ENCODE measurements at places on chromosomes 7 and 10.

- DNase-seq = no peak
Measured at GRCh38 chr7:152103691-152104090, 78.2 kb downstream of the GALNT11 start.

GRCh38 chr7:121195874-121196273 is 132.9 kb upstream of the WNT16 start:
- DNase-seq = no peak

GRCh38 chr7:138074540-138074939 is 1.7 kb upstream of the AKR1D1 start:
- no peak for DNase-seq

DNA sequence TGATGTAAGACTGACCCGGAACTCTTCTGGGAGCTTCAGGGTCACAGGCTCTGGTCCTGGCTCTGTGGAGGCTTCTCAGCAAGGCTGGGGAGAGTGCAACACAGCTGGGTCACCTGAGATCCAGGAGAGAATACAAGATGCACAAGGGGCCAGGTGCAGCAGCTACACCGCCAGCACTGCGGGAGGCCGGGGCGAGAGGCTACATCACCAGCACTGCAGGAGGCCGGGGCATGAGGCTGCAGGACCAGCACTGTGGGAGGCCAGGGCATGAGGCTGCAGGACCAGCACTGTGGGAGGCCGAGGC is 44.3 kb downstream of the PDGFA start:
- DNase-seq = no peak

GRCh38 chr7:27189295-27189996 is 4.4 kb upstream of the HOXA11 start:
- DNase-seq = no peak

DNA sequence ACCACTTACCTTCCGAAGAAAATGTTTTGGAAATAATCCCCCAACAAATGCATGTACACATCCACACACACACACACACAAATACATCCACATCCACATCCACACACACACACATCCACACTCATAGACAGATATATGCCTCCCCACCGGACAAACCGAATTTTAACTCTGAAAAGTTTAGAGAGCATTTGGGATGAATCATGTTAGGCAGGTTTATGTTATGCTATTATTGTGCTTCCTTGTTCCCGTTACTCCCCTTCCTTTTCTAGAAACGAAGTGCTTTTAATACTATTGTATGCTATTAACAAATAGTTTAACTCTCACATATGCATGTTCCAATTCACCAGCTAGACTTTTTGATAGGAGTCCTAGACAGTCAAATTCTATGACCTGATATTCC is 91.5 kb downstream of the FAS start:
- no peak for DNase-seq

- DNase-seq = no peak
Measured at GRCh38 chr7:133560900-133561299, 308.0 kb downstream of the EXOC4 start.

DNA sequence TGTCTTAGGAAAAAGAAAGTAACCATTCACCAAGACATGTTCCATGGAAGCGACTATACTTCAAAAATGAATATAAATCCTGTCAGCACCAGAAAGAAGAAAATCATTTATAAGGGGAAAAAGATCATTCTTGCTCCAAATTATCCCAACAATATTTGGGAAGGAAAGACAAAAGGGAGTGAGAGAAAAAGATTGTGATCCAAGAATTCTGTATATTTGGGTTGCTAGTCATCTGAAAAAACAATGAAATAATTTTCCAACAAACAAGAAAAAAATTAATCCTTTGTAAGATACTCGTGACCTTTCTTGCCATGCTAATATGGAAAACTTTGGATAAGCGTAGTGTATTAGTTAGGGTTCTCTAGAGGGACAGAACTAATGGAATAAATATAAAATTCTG is 163.2 kb upstream of the ZNF32 start:
- DNase-seq = no peak

- DNase-seq = no peak
Measured at GRCh38 chr7:41869596-41869995, 166.7 kb upstream of the INHBA start.

GRCh38 chr7:42012786-42013360 is 224.1 kb downstream of the GLI3 start:
- DNase-seq = no peak

DNA sequence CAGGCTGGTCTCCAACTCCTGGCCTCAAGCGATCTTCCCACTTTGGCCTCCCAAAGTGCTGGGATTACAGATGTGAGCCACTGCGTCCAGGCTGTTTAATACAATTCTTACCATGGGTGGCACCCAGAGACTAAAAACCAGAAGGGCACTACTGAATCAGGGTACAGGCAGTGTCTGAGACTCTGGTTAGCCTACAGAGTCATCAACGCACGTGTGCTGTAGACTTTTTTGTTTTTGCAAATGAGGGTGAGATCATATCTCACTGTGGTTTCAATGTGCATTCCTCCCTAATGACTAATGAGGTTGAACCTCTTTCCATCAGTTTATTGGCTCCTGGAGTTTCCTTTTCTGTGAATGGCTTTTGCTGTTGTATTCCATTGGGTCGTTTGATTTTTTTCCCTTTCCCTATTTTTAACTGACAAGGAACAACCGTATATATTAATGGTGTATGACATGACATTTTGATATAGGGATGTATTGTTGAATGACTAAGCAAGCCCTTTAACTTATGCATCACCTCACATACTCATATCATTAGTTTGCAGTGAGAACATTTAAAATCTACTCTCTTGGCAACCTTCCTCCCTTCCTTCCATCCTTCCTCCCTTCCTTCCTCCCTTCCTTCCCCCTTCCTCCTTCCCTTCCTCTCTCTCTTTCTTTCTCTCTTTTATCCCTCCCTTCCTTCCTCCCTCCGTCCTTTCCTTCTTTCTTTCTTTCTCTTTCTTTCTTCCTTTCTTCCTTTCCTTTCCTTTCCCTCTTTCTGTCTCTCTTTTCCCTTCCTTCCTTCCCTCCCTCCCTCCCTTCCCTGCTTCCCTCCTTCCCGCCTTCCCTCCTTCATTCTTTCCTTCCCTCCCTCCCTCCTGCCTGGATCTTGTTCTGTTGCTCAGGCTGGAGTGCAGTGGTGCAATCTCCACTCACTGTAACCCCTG is 9.3 kb upstream of the TMEM270 start:
- DNase-seq = no peak

DNA sequence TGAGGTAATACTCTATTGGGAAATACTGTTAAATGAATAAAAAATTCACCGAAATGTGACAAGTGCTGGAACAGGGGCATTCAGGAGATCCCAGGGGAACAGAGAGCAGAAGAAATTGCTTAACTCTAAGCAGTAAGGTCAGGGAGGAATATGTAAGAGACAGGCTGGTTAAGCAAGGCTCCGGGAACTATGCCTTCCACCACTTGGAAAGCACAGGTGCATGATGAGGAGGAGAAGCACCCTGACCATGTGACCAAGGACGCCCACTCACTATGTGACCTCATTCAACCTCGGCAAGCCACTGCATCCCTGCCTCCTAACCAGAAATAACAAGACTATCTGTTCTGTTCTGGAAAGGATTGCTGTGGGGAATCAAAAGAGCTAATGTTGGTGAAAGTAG is 218.4 kb downstream of the ELMO1 start:
- peak; percentile 37 for DNase-seq

DNA sequence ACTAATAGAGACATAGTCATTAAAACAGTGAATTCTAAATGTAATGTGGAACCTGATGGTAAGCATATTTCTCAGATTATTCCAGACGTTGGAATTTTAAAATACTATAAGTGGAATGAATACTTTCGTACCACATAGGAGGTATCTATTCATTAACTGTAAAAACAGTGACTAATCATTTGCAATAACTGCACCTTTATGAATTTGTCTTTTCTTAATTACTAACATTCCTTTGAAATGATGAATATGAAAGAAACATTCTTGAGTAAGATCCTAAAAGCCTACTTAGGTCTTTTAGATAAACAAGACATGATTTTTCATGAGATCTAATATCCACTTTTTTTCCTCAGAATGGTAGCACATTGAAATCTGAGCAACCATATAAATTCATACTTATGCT is 549.0 kb upstream of the LRRN3 start:
- DNase-seq = no peak

DNA sequence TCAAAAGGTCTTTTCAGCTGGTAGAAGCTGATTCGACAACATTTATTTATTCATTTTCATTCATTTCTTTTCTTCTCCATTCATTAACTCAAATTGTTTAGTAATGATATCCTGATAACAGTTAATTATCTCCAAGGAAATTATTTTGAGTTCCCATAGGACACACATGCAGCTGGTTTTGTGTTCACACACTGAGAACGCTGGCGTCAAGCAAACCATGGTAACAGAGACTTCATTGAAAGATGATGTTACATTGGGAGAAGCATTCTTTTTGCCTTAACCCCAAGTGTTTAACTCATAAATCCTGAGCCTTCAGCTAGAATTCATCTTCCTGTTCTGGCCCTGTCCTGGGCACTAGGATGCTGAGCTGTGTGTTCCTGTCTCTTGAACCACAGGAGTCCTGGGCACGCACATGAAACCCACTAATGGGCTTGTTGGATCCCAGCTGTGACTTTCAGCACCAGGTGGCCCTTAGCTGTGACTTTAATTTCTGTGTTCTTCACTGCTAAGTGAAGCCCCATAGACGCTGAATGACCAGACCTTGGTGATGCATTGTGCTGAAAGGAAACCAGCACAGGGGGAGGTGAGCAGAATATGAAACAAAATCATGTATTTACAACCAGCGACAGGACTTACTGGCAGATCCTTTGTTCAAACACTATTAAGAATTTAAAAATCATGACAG is 121.5 kb upstream of the PRSS58 start:
- no peak for DNase-seq

DNA sequence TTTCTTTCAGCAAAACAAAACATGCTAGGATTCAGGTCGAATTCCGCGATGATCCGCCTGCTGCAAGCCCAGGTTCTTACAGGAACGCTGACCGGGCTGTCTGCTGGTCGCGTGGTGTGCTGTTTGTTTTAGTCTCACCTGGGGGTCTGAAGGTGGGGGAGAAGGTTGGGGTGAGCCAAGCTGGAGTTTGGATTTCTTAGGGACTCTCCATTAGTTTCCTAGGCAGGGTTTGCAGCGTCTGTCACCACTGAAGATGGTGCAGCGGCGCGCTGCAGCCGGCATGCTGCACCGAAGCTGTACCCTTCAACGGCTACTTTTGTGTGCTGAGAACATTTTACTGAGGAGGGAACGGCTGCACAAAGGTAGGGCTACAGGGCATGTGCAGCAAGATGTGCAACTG is 48.7 kb downstream of the GCC1 start:
- peak; percentile 57 for DNase-seq

DNA sequence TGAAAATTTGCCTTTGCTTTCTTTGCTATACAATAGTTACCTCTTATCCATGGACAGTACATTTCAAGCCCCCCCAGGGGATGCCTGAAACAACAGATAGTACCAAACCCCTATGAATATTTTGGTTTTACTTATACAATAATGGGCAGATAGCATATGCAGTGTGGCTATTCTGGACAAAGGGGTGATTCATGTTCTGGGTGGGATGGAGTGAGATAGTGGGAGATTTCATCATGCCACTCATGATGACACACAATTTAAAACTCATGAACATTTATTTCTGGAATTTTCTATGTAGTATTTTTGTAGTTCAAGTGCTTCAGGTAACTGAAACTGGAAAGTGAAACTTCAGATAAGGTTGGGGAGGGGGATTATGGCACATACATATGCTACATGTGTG is 12.0 kb downstream of the STARD3NL start:
- no peak for DNase-seq

- DNase-seq = no peak
Measured at GRCh38 chr10:23173214-23174073, 18.7 kb upstream of the PTF1A start.

- peak; percentile 20 for DNase-seq
Measured at GRCh38 chr10:115706488-115707076, 566.4 kb downstream of the GFRA1 start.

DNA sequence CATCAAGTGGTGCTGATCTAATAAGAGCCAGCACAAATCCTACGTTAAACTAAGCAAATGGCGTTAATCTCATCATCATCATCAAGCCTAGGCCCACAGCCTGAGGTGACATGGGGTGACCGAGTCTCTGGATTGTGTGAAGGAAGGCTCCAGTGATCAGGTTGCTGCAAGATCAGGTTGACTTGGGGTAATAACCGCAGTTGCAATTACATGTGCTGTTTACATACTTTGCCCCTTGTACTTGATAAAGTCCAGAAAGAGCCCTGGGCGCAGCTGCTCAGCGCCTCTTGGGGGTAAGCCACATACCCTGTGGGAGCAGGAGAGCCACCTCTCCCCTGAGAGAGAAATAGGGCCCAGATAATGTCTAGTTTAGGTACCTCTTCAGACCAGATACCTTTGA is 228.1 kb downstream of the WDR11 start:
- no peak for DNase-seq

GRCh38 chr10:49408519-49409306 is 12.8 kb upstream of the DRGX start:
- no peak for DNase-seq

GRCh38 chr10:71558991-71559390 is 160.6 kb downstream of the C10orf105 start:
- DNase-seq = no peak

- DNase-seq = no peak
Measured at GRCh38 chr10:4399556-4399955, 426.5 kb upstream of the AKR1E2 start.

DNA sequence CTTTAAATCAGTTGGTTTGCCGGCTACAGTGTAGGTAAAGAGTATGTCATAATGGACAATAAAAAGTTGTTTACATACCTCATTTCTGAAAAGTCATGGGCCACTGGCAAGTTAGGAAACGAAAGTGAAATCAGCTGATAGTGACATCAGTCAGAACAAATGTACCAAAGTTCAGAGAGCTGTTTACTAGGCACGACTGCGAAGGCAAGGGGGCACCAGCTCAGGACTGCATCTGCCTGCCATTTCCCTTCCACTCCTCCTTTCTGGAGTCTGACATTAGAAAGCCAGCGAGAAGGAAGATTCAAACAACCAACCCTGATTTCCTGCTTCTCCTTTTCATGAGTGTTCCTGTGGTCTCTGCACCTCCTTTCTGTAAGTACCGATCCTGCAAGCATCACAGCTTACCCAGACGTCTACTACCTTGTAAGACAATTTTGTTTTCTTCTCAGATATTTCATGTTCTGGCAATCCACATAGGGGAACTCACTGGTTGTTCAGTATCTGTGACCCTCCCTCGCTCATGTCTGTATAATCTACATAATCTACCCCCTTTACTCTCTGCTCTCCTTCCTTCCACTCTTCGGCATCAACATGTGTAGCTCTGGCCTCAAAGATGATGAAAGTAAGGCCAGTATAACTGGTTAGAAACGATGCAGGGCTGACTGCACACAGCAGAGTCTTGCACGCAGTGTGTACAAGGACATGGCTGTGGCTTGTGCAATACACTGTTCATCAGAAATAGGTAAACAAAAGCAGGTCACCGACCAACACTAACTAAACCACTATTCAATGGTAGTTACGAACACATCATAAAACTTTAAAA is at the start of gene TMEM140:
Gene TMEM140, plus strand, starts transcription at position 174 of the 823 bp plus-strand sequence. CDS start 16,370 bp downstream, outside the sequence.
- DNase-seq = no peak

GRCh38 chr7:64884085-64884912 is 18.8 kb upstream of the ZNF273 start:
- no peak for DNase-seq

- no peak for DNase-seq
Measured at GRCh38 chr10:4845766-4846165, 19.8 kb downstream of the AKR1E2 start.

GRCh38 chr7:1848911-1849311 is 178.8 kb downstream of the ELFN1 start:
- no peak for DNase-seq

All from cerebellar cortex (tissue), 1 donor.